ENCODE measurements at places on chromosomes 1 and 21. TPM values are rescaled to one million over a fixed set of nuclear protein-coding genes. Genes with fewer than 3 reads are reported as not detected.

DNA sequence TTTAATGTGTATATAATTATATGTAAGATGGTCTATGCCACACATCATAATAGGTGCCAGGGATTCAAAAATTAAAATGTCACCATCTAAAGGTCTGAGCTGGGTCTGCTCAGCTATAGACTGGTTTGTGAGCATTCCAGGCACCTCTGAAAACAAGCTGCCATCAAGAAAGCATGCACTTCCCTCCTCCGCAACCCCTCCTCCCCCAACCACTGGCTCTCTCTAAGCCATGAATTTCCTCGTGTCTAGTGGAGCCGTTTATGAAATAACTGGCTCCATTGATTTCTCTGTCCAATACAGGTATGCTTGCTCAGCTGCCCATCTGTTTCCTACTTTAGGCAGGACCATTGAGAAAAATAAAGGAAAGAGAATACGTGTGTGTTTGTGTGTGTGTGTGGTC is 522.6 kb upstream of the PLXNA2 start:
- DNase-seq: no peak

- DNase-seq: no peak
Measured at GRCh38 chr21:38649120-38649519, 150.8 kb upstream of the ERG start.

DNA sequence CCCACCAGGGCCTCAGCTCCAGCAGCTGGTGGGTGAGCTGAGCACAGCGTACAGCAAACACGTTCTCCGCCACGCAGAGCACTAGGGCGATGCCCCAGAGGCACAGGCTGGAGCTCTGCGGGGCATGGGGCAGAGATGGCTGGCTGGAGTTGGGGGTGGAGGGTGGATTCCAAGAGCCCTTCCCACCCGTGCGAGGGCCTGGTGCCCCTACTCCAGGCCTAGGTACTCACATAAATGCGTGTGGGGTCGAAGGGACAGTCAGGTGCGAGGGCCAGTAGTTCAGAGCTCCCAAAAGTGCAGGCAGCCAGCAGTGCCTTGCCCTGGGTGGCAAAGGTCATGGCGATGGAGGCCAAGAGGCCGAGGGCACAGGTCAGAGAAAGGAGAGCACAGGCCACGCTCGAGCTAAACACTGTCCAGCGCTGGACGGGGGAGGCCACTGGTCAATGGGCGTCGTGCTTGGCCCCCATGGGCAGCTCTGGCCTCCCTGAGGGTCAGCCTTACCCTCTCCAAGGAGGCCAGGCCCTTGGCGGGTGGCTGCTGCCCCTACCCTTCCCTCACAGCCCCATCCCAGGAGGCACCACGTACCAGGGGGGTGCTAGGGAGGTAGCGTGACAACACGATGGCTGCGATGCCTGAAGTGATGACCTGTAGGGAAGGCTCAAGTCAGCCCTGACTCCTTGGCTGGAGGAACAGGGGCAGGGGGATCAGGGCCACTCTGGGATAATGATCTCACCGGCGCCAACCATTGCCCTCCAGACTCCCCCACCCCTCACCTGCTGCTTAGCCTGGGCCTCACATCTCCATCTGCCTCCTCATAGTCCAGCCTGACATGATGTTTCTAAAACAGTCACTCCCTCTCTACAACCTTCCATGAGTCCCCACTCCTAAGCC is 5.6 kb downstream of the TMEM54 start:
- DNase-seq: no peak

DNA sequence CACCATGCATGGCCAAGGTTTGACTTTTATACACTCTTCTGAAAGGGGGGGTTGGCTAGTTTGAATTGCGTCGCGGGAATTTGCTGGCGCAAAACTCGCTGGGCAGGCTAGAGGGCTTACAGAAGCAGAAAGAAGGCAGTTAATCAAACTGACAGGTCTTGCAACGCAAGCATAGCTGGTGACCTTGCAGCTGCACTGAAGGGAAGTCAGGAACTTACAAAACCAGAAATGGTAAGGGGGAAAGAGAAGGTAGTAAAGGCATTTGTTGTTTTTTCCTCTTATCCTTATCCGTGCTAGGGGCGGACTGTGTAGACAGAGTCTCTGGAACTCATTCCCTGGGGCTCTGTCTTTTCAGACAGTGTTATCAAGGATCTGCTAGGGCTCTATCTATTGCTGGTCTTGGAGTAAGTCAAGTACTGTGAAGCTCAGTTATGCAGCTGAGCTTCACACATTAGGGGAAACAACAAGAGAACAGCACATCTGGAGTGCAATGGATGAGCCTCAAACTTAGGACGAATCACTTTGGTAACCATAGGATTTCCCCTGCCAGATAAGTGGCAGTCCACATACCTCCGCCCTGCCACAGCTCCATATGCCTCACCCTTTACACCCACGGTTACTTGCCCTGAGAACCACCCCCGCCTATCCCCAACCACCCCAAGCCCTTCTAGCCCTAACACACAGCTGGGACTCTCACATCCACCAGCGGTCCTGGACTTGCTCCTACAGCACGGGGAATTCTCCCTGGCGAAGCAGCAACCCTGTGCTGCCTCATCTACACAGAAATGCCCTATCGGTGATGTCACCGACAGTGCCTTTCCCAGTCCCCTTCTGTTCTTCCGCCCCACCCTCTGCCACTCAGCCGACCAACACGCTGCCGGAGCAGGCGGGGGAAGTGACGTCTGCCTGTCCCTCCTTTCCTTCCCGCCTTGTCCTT is 251.4 kb downstream of the FAM72C start:
- no peak for DNase-seq

DNA sequence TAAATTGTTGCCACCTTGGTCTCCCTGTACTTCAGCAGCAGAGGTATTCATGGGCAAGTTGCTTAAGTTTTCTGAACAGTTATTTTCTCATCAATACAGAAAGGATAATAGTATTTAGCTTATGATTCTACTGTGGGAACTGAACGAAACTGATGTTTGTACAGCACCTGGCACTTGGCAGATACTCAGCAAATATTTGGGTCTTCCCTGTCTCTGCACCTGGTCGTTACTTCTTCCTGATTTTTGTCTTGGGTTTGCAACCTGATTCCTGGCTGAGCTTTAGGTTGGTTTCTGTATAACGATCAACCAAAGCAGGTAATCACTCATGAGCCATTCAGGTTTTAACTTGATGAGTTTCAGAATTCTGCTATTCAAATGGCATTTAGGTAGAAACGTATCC is 490.6 kb downstream of the KIF26B start:
- no peak for DNase-seq

GRCh38 chr1:244970744-244971551 is 106.6 kb upstream of the HNRNPU start:
- DNase-seq: peak; percentile 95

AVPR1B gene
- 0.57 TPM for polyA plus RNA-seq

FNDC10 gene
- 2.5 TPM for polyA plus RNA-seq

All from left renal pelvis (tissue), 4 donors.